SJSA1 (cell line): ENCODE measurements at places on chromosomes 13 and 19.

DNA sequence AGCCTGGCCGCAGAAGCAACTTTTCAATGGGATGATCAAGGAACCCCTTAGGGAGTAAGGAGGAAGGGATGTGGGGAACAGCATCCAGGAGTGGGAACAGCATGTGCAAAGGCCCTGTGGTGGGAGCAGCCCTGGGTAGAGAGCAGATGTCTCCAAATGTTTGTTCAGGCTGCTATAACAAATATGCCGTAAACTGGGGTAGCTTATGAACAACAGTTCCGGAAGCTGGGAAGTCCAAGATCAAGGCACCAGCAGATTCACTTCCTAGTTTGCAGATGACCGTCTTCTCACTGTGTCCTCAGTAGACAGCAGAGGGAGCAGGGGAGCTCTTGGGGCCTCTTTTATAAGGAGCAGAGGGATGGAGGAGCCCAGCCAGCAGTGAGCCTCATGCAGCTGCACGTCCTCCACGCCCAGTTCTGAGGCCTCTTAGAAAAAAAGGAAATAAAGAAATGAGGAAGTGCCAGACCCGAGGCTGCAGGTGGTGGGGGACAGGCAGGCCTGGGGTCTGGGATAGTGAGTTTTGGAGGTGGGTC, 4.2 kb upstream of the LRRC25 start:
- DNase-seq: no peak

GRCh38 chr19:42468273-42468796, 25.6 kb upstream of the CXCL17 start:
- peak; percentile 74 for DNase-seq

GRCh38 chr13:45119469-45119990, 780 bp upstream of the GTF2F2 start:
- no peak for DNase-seq

DNA sequence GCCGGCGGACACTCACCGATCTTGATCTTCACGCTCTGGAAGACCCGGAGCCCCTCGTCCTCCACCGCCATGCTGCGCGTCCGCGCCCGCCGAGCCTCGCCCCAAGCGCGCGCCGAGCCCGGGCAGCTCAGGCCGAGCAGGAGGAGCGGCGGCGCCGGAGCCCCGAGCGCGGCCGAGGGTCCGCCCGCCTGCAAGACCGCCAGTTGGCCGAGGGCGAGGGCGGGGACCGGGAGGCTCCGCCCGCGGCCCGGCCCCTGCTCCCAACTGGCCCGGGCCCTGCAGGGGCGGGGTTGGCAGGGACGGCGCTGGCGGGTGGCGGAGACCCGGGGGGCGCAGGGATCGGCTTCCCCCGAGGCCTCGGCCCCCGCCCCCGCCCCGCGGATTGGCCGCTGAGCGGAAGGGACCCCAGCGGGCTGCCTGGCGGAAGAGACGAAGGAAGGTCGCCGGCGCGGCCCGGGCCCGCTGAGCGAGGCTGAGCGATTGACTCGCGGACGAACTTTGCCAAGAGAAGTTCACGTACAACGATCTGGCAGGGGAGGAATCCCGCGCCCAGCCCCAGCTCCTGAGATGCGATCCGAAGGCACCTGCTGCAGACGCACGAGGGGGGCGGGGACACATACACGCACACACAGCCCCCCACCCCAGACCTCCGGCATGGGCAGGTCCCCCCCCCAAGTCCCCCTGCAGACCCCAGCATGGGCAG, at the start of gene RASA3:
TSS of gene RASA3 (minus strand) at position 205 of the 703 bp plus-strand sequence. CDS start at position 71, 134 bp downstream.
- peak; percentile 60 for DNase-seq

DNA sequence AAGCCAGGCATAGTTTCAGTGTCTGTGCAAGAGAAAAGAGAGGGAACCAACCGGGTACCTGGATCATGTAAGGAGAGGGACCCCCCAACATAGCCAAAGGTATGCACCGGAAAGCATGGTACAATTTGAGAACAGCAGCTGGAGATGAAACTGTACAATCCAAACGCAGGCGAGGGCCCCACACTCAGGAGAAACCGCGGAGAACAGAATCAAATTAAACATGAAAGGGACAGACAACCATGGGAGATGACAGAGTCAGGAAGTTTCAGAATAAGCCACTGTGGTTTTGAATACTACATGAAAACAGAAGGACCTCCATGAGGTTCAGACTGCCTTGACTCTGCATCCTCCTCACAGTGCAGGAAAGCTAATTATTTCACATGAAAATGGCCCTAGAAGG, 62.9 kb upstream of the SPATA13 start:
- DNase-seq: no peak

DNA sequence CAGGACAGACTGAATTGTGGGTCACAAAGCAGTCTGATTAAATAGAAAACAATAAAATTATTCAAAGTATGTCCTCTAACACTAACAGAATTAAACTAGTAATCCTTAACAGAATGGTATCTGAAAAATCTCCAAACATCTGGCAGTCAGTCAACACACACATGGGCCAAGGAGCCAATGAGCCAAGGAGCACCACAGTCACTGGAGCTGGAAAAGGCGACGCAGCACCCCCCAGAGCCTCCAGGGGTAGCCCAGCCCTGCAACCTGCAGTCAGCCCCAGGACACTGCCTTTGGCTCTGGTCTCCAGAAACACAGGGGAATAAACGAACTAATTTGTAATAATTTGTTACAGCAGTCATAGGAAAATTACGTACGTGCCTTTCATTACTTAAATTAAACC, 12.3 kb downstream of the TUBGCP3 start:
- peak; percentile 20 for DNase-seq

GRCh38 chr13:32917504-32917903, 98.7 kb upstream of the KL start:
- DNase-seq: no peak

GRCh38 chr13:67515895-67516294, 285.8 kb upstream of the PCDH9 start:
- DNase-seq: no peak

- DNase-seq: peak; percentile 85
Observed at GRCh38 chr13:80341756-80342370, 937 bp upstream of the SPRY2 start.

DNA sequence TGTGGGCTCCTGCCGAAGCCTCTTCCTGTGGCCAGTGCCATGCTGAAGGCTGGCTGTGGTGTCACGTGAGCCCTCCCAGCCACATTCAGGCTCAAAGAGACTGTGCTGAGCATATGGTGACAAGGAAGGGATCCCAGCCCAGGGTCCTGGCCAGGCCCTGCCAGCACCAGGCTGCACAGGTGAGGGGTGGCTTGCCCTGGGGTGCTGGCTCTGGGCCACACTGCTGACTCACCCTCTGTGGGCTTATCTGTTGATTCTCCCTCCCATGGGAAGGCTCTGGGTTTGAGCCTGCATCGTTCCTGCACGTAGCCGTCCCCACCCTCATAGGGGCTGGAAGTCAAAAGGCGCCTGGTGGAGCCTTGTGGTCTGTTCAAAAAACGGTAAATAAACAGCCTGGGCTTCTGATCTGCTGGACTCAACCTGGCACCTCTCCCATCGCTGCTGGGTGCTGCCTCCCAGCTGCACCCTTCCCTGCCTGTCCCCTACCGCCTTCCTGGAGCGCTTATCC, 31.1 kb downstream of the DNM2 start:
- peak; percentile 66 for DNase-seq

GRCh38 chr13:111337206-111337605, 16.8 kb downstream of the TEX29 start:
- DNase-seq: peak; percentile 75

DNA sequence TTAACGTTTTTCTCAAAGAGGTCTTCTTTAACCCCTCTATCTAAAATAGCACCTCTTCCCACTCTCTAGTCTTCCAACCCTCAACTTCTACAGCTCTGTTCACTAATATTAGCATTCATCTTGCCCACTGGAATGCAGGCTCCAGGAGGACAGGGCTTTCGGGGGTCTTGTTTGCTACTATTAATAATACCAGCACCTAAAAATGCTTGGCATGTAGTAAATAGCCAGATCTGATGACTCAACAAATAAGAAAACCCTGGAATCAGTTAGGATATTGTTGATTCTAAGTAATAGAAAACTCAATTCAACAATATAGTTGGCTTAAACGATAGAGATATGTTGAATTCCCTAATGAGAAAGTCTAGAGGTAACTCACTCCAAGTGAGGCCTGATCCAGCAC, 14.2 kb downstream of the DYRK1B start:
- no peak for DNase-seq

- DNase-seq: no peak
Observed at GRCh38 chr19:31220540-31220939, 128.7 kb downstream of the TSHZ3 start.

DNA sequence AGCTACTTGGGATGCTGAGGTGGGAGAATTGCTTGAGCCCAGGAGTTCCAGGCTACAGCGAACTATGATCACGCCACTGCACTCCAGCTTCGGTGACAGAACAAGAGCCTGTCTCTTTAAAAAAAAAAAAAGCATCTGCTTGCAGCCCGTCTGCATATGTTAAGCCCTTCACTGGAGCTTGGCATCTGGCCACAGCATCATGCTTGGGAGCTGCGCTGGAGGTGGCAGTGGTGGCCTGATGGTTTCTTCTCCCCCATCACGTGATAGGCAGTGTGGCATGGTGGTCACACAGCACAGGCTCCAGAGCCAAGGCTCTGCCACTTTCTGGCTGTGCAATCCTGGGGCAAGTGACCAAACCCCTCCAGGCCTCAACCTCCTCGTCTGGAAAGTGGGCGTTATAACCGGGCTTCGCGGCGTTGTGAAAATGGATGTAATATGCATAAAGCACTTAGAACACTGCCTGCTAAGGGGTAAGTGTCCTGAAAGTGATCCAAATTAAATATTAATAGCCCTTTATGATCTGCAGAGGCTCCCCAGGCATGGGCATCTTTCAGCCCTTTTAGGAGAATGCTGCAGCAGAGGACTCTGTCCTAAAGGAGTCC, 24.4 kb downstream of the MARK4 start:
- DNase-seq: no peak

GRCh38 chr19:51258165-51259160, 7.6 kb downstream of the SIGLECL1 start:
- DNase-seq: no peak

- no peak for DNase-seq
Observed at GRCh38 chr13:98847780-98848179, 95.3 kb upstream of the SLC15A1 start.

- no peak for DNase-seq
Observed at GRCh38 chr19:54903303-54903702, 2.6 kb upstream of the NCR1 start.

- DNase-seq: no peak
Observed at GRCh38 chr13:95708811-95709500, 32.0 kb downstream of the DNAJC3 start.

- no peak for DNase-seq
Observed at GRCh38 chr13:112876305-112877000, 92.6 kb upstream of the MCF2L start.

DNA sequence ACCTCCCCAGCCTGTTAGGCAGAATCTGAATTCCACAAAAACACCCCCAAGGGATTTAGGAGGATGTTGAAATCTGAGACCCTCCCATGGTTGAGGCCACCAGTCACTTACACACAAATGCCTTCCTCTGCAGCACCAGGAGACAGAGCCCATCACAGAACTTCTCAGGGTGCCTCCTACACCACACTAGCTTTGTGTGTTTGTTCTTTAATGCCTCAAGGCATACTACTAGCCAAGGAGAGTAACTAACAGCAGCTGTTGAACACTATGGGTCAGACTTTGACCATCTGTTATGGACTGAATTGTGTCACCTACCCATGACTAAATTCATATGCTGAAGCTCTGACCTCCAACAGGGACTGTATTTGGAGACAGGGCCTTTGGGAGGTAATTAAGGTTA, 9.5 kb upstream of the MED26 start:
- no peak for DNase-seq

DNA sequence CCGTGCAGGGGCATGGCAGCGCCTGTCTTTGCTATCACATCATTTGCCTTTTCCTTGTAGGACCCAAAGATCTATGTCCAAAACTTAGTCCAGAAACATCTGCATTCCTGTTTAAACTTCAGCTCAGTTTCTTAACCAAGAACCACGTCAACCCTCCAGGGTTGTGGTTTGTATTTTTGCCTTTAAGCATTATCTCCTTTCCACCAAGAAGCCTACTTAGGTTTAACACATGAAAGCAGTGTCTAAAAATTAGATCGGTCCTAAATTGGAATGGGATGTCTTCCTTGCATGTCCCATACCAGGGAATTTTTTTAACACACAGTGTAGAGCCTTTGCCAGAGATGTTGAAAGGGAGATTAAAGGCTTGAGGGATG, 38.8 kb downstream of the DHRS12 start:
- no peak for DNase-seq

GRCh38 chr19:51607077-51607476, 23.1 kb downstream of the SIGLEC5 start:
- no peak for DNase-seq

- DNase-seq: peak; percentile 33
Observed at GRCh38 chr19:47156861-47157430, 26.3 kb downstream of the SAE1 start.

DNA sequence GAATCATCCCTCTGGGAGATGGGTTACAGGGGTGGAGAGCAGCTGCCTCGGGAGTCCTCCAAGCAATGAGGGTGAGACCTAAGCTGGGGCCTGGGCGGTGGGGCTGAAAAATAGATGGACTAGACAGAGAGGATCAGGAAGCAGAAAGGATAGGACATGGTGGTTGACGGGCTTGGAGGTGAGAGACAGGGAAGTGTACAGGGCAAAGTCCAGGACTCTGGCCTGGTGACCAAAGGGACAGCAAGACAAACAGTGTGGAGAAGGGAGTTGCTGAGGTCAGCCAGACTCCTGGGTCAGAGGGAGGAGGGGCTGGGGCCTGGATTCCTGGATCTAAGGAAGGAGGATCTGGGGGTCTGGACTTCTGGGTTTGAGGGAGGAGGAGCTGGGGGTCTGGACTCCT, 5.5 kb downstream of the PHLDB3 start:
- no peak for DNase-seq
